Left forelimb (tissue), 1 donor: ENCODE measurements at places on chromosomes 3 and 15.

DNA sequence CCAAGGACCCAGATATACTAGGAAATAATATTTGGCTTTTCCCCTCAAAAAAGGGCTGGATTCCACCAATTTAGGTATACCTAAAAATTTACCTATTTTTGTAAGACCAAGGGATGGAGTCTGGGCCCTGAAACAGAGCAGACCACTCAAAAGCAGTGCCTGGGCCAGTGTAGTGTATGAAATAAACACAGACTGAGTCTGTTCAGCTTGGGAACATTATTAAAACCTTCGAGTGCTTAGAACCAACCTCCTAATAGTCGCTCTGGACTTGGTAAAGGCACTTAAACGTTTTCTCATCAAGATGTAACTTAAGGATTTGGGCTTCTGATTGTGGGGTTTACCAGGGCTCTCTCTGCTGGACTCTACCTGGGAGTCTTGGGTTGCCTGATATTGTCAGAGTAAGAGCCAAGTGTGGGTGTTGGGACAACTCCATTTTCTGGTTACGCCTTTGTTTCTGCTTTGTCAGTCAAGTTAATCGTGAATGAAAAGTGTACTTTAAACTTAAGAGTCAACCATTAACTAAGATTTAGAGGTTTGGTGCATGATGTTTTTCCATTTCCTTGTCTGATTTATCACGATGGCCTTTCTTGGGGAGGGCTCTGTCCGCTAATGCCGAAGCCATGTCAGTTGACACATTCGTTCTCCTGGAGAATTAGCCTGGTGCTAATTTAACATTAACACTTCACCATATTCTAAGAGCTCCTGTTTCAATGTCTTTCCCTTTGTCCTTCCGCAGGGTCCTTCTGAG, 221.0 kb upstream of the TPM1 start:
- no peak for DNase-seq

DNA sequence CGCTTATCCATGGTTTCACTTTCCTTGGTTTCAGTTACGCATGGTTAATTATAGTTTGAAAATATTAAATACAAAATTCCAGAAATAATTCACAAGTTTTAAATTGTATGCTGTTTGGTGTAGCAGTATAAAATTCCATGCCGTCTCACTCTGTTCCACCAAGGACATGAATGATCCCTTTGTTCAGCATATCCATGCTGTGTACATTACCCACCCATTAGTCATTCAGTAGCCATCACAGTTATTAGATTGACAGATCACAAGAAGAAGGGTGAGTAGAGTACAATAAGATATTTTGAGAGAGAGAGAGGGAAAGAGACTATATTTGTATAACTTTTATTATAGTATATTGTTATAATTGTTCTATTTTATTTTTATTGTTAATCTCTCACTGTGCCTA, 535.5 kb downstream of the SQOR start:
- DNase-seq = no peak

GRCh38 chr15:65847989-65848388, 21.3 kb upstream of the RAB11A start:
- DNase-seq = no peak

DNA sequence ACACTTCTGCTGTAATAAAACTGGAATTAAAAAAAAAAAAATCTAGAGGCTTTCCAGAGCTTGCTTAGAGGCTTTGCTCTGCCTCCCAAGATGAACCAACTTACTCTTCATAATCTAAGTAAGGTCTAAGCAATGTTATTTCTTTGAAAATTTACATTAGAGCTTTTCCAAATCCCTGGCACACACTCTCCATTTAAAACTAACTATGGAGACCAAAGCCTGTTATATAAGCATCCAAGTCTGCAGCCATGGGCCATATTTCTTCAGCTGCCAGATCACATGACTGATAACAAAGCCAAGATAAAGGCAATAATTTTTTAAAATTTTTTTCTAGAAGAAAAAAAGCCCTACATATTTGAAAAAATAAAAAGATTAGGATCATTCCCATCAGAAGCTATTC, 55.0 kb upstream of the ARHGEF3 start:
- no peak for DNase-seq

DNA sequence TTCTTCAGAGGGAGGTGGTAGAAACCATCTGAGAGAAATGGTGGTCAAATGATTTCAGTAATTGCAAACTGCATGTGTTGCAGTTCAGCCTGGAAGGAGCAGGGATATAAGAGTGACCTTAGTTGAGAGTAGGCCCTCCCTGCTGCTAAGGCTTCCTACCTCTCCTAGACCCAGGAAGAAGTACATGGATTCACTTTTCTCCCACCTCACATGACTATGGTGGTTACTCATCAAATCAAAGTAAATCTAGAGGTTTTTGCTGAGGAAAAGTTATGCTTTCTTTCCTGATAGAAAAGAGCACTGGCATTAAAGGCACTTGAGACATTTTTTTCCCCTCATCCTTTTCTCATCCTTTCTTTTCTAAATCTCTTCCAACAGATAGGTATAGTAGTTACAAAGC, 43.2 kb upstream of the LEKR1 start:
- DNase-seq = no peak

DNA sequence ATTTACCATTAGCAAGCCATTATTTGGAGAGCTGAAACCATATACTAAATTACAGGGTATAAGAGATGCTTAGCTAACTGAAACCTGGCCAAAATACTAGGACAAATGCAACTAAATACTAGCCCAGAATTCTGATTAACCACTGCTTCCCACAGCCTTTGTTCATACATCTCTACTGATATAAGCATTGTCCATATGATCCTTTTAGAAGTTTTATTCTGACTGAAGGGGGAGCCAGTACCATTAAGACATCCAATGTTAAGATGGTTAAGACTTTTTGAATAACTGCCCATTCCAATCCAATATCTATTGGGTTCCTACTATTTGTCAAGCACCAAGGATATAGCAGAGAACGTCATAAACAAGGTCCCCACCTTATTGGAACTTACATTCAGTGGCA, 421.3 kb downstream of the FOXP1 start:
- DNase-seq = no peak
